T follicular helper cell (primary cell): ENCODE measurements at places on chromosomes 2 and 18.

GRCh38 chr18:22194151-22194598, 24.8 kb downstream of the GATA6 start:
- DNase-seq = no peak

- no peak for DNase-seq
These were observed 24.5 kb downstream of the AQP4 start for GRCh38 chr18:26840965-26841364.

DNA sequence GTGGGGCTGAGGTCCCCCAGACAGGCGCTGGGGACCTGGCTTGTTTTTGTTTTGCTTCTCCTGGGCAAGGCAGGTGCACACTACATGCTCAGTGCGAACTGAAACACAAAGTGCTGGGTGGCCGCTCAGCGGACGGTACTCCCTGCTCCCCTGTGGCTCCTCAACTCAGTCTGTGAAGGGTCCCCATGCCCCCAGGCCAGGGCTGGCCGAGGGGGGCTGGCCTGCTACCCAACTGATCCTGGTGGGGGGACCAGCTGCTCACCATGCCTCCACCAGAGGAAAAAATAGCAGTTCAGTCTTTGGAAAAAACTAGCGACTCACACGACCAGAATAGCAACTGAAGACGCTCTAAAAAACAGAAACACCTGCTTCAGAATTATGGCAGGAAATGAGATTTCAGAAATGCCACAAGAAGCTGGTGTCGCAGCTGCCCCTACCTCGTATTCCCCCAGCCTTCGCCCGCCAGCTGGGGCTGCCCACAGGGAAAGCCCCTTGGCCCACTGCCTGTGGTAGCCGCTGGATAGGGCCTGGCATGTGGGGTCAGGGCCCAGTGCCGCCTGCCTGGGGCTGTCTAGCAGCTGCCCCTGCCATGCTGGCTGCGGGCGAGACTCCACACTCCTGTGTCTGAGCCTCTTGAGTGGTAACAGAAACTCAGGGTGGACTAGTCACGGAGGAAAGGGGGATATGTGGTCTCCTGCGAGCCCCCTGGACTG, 43.7 kb downstream of the MEX3C start:
- DNase-seq = peak; percentile 19

GRCh38 chr2:188291617-188292347, at the start of gene GULP1:
Gene GULP1 (plus strand): TSS chr2:188291874. CDS start chr2:188477703, 185,829 bp downstream.
- DNase-seq = no peak

DNA sequence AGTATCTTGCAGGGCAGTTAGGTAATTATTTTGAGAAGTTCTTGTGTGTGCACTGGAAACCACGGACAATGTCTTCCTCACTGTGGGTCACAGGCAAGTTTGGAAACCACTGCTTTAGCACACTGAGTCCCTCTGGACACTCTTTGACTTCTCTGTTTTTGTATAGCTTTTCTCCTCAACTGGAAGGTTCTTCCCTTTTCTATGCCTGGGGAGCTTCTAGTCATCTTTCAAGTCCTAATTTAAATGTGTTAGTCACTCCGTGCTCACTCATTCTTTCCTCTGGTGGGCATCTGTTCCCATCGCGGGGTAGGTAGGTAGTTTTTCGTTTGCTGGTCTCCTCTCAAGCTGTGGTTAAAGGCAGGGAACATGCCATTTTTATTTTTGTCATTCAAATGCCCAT, 32.1 kb downstream of the E2F6 start:
- no peak for DNase-seq

- no peak for DNase-seq
These were observed at the start of gene COBLL1 for GRCh38 chr2:164841719-164842623. Gene COBLL1 (minus strand): TSS chr2:164841823. CDS start chr2:164841196, 627 bp downstream.

DNA sequence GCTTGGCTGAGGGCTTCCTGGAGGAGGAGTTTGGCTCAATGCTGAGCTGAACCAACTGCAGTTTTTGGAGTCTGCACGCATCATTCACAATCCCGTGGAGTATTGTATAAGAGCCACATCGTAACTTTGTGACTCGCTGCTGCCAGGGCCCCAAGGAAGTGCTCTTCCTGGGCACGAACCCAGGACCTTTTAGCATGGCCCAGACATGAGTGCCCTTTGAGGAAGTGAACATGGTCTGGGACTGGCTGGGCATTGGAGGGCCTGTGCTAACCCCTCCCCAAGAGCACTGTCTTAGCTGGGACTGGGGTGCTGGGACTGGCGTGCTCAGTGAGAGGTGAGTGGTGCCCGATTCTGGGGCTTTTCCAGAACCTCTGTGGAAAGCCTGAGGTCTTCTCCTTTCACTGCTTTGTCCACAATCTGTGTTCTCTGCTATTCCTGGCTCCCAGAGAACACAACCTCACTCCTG, 88.6 kb downstream of the LIPG start:
- DNase-seq = no peak

DNA sequence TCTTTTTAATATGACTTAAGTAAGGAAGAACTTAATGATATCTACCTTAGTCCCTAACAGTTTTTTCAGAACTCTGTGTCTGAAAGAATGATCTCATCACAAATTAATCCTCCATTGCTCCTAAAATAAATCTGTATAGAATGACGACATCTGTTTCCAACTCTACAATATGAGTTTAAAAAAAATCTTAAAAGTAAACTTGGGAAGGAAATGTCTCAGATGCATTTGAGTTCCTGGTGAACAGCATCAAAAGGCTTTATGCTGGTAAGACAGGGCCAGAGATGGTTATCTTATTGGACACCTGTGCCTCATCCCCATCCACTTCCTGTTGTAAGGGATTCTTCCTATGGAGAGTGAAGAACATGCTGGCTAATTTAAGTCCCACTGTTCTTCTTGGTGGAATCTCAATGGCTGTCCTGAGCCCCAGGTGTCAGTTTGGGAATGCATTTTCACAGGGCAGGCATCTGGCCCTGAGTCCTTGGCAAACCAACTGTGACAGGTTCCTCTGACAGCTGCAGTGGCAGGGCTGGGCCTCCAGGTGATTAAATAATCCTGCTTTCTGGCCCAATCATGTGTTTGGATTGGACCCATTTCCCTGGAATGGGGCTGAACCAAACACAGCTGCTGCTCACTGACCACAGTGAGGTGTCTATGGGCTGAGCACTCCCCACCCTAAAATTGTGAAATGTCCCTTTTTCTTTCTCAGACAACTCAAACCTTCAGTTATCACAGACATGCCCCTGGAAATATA, 12.9 kb upstream of the NCKAP5 start:
- DNase-seq = no peak

- DNase-seq = no peak
These were observed 159.8 kb downstream of the SUCLG1 start for GRCh38 chr2:84299211-84299775.

GRCh38 chr2:113213061-113213930, 39.5 kb downstream of the PSD4 start:
- DNase-seq = no peak

GRCh38 chr2:222733846-222734702, 62.6 kb downstream of the MOGAT1 start:
- no peak for DNase-seq

DNA sequence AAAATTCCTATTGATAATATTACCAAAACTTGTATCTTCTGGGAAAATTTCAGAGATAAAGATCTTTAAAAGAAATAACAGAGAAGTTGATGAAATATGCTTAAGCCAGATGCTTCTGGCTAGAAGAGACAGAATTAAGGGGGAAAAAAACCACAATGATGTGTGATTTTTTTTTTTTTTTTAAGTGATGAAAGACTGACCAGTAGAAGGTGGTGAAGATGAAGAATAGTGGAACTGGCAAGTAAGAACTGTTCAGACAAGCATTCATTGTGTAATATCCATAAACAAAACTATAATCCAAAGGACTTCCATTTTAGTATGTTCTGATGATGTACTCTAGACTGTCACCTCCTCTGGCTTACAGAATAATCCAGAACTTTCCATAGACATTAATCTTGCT, 89.8 kb downstream of the INO80D start:
- DNase-seq = no peak

DNA sequence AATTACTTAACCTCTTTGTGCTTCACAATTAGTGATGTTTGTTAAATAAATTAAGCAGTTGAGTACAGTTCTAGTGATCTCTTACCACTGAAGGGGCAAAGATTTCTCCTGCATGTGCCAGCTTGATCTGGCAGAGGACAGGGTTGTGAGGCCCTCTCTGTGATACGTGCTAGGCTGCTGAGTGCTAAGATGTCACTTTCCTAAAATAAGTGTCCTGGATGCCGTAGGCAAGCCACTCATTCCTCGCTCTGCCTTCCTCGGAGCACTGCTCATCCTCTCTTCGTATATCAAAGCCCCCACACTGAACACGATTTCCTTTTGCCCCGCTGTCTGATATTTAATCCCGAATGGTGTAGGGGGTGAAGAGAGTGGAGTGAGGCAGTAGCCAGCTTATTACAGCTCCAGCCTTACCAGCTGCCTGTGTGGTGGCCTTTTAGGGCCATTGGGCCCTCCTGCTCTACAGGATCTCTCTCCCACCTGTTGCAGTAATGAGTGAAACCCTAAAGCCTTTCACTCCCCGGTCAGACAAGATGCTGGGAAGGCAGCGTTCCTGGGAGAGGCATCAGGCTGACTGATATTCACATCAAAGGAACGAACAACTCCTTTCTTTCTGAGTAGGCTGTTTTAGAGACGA, 40.5 kb downstream of the PTPRM start:
- DNase-seq = no peak

GRCh38 chr2:136022396-136023146, 37.1 kb upstream of the DARS1 start:
- no peak for DNase-seq

- no peak for DNase-seq
These were observed 235.2 kb downstream of the ZNF385B start for GRCh38 chr2:179626261-179626660.

- no peak for DNase-seq
These were observed 168.2 kb downstream of the DPP10 start for GRCh38 chr2:114610677-114611076.

- no peak for DNase-seq
These were observed 273.3 kb downstream of the GBX2 start for GRCh38 chr2:235894839-235895238.

DNA sequence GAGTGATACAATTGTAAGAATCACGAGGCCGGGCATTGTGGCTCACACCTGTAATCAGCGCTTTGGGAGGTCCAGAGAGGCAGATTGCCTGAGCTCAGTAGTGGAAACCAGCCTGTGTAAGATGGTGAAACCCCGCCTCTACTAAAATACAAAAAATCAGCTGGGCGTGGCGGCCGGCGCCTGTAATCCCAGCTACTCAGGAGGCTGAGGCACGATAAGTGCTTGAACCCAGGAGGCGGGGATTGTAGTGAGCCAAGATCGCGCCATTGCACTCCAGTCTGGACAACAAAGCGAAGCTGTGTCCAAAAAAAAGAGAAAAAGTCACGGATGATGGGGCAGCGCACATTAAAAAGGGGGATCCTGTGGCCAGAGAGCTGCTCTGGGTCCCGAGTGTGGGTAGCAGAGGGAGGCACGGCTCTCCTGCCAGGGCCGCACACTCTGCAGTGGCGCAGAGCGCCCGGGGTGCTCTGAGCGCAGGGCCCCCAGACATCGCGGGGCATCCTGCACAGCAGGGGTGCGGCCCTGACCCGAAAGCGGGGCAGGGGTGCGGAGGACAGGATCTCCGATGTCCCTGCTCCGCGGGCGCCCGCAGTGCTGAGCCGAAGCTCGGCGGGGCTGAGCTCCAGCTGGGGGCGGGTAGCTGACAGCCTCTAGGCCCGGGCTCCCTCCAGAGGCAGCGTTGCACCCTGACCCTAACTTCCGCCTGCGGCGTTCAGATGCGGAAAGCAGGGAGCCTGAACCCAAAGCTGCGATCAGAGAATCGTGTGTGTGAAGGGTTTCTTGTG, 30.4 kb upstream of the RAB6D start:
- DNase-seq = no peak

DNA sequence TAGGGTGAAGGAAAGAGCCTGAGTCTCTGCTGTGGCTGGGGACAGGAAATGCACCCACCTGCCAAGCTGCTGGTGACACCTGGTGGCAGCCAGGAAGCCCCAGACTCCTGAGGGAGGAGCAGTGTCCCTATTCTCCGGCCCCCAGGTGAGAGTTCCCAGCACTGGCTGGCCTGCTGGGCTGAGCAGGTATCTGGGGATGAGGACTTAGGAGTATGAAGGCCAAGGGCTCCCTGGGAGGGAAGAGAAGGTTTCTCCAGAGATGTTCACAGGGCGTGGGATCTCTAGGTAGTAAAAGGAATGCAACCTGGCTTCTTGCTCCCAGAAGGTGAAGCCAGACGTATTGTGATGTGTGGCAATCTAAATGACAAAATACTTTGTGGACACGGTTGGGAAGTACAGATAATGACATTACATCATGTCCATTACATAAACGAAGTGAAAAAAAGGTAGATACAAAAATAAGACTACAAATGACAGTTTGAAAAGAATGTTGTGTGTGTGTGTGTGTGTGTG, 75.8 kb upstream of the SLC1A4 start:
- peak; percentile 7 for DNase-seq

- DNase-seq = no peak
These were observed 1105.1 kb upstream of the PIK3C3 start for GRCh38 chr18:40849886-40850285.

DNA sequence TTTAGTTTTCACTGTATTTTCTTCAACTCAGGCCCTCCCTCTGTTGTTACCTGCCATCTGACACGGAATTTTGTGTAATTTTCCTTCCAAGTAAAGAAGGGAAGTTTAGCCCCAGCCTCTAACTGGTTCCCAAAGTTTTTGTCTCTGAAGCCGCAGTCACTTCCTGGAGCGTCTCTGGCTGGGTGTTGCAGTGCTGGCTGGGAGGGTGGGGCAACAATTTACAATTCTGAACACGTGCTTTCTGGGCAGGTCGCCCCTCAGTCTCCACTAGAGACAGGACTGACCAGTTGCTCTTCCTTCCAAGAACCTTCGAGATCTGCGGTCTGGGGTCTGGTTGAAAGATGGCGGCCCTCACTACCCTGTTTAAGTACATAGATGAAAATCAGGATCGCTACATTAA, 3.5 kb downstream of the CNDP2 start:
- peak; percentile 21 for DNase-seq

GRCh38 chr2:109437325-109438090, 176.3 kb downstream of the SEPTIN10 start:
- no peak for DNase-seq

DNA sequence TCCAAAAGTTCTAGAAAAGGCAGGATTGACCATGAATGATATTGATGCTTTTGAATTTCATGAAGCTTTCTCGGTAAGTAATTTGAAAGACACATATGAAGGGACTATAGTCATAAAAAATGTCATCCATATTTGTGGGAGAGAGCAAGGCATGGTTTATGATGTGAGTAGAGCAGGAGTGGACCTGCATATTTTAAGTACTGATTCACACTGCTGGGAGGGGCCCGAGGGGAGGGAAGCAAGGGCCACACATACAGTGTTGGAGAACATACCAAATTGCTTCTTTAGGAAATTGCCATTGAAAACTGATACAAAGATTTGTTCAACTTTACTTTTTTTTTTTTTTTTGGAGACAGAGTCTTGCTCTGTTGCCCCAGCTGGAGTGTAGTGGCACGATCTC, 39.4 kb downstream of the HADHB start:
- DNase-seq = no peak
